ENCODE measurements at places on chromosomes 5 and 9. TPM values are rescaled to one million over a fixed set of nuclear protein-coding genes. Genes with fewer than 3 reads are reported as not detected.

PAEP gene
- 0.32 TPM for polyA plus RNA-seq

BTNL3 gene
- not detected for polyA plus RNA-seq

ACOT12 gene
- not detected for polyA plus RNA-seq

GRAMD2B gene
- 16.3 TPM for polyA plus RNA-seq

TAL2 gene
- polyA plus RNA-seq: 19.7 TPM

FSD1L gene
- 14.4 TPM for polyA plus RNA-seq

CDO1 gene
- polyA plus RNA-seq: 22.5 TPM

NPR3 gene
- polyA plus RNA-seq: 23.0 TPM

ANKRD31 gene
- 0.32 TPM for polyA plus RNA-seq

SLC22A4 gene
- polyA plus RNA-seq: 2.9 TPM

CTXN3 gene
- polyA plus RNA-seq: 3.1 TPM

GDF9 gene
- polyA plus RNA-seq: 1.1 TPM

DAPK1 gene
- polyA plus RNA-seq: 16.3 TPM

C6 gene
- not detected for polyA plus RNA-seq

LCN15 gene
- 0.55 TPM for polyA plus RNA-seq

ADAMTS19 gene
- polyA plus RNA-seq: 9.0 TPM

SPATA31D4 gene
- polyA plus RNA-seq: not detected

C9orf153 gene
- 0.25 TPM for polyA plus RNA-seq

BARHL1 gene
- not detected for polyA plus RNA-seq

PPP2R2B gene
- 4.2 TPM for polyA plus RNA-seq

ORM1 gene
- polyA plus RNA-seq: 0.22 TPM

TMEM215 gene
- polyA plus RNA-seq: 1.9 TPM

PDE8B gene
- 3.3 TPM for polyA plus RNA-seq
